ENCODE measurements at places on chromosomes 5 and 9.

- DNase-seq: no peak
These were observed 105.7 kb upstream of the KLF9 start for GRCh38 chr9:70519912-70520724.

DNA sequence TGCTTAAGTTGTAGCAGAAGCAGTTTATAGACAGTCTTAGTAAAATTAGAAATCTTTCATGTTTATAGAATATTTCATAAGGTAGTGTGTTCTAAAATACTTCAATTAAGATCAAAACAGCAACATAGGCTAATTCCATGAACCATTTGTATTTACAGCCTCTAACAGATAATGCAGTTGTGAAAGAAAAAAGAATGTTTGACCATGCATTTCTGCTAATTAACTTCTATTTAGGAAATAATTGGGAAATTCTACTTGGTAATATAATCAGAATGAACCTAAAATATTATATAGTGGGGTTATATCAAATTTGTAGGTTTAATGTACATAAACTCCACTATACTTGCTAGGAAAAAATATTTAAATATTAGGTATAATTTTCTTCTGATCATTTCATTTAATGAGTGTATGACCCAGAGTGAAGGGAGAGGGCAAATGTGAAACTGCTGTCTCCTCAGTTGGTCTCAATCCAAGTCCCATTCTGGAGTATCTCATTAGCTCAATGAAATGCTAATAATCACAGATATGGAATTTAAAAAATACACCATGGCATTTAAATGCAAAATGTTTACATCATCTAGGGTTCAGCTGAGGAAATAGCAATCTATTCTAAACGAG, 34.9 kb downstream of the ALDH1A1 start:
- no peak for DNase-seq

DNA sequence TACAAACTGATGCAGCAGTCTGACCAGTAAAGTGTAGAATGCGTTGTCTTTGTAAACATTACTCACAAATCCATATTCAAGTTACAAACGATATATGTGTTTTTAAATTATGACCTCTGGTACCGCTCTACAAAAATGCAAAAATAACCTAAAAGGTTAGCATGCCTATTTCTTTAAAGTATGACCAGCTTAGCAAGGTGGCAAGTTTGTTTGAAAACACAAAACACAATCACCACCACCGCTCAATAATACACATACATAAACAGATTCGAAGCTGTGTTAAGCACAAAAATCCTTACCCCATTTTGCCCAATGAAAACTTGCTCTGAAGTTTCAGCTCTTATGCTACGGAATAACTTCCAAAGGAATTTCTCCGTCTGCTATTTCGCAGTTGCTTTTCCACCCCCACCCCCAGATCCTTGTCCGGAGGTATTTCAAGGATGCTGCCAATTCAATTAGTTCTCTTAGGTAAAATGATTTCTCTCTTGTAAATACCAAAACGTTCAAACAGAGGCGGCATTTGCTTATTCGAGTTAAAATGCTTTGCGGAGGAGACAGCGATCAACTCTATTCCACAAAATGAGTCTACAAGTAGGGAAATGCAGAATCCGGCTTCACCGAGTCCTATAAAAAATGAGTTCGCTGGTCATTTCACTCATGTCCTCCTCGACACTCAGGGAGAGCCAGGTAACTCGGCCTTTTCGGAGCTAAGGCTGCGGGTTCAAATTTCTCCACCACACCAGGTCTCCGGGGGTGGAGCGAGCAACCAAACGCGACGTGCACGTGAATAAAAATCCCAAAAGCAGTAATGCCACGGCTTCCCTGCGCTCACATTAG, 1.2 kb downstream of the HOMER1 start:
- no peak for DNase-seq

- DNase-seq: no peak
These were observed 7.7 kb upstream of the TRAF1 start for GRCh38 chr9:120934281-120934680.

GRCh38 chr5:98713027-98713426, 60.4 kb upstream of the RGMB start:
- DNase-seq: peak; percentile 13

GRCh38 chr5:172567843-172568242, 73.2 kb upstream of the NEURL1B start:
- no peak for DNase-seq

GRCh38 chr5:181149355-181149754, 2.0 kb downstream of the OR2V2 start:
- no peak for DNase-seq

DNA sequence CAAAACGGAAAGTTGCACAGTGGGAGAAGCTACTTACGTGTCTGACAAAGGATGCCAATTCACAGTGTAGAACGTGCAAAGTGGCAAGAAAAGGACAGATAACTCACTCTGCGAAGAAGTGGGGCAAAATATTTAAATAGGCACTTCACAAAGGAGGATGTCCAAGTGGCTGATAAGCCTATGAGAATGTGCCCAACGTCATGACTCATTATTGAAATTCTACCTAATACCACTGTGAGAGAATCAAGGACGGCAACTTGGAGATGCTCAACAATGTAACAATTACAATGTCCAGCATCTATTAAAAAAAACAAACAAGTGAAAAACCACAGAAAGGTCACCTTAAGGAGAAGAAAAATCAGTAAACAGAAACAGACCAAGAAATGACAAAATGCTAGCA, 59.0 kb downstream of the NACC2 start:
- no peak for DNase-seq

- no peak for DNase-seq
These were observed 31.6 kb downstream of the TAF11L14 start for GRCh38 chr5:17665836-17666235.

- no peak for DNase-seq
These were observed 19.7 kb upstream of the RAPGEF6 start for GRCh38 chr5:131654776-131655175.

GRCh38 chr9:75548871-75549270, 341.6 kb upstream of the PCSK5 start:
- no peak for DNase-seq

GRCh38 chr5:52770287-52770939, 17.3 kb upstream of the ITGA1 start:
- DNase-seq: no peak

GRCh38 chr5:59293700-59294099, 599.8 kb downstream of the PDE4D start:
- no peak for DNase-seq

GRCh38 chr9:121185178-121185745, 16.4 kb downstream of the RAB14 start:
- DNase-seq: no peak

DNA sequence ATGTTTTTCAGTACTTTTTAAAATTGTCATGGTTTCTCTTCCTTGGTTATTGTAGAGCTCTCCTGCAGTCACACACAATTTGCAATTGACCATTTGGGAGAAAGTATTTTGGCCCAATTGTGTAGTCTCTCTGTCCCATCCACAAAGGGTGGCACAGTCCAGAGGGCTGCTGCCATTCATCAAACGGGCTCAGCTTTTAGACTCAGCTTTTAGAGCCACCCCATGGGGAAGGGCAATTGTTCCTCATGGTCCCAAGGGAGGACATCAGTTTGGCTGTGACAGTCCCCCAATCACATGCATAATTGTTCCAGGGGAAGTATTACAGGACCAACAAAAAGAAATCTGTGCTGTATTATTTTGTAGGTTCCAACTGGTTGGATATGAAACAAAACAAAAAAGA, 207.6 kb downstream of the ZNF462 start:
- DNase-seq: no peak

DNA sequence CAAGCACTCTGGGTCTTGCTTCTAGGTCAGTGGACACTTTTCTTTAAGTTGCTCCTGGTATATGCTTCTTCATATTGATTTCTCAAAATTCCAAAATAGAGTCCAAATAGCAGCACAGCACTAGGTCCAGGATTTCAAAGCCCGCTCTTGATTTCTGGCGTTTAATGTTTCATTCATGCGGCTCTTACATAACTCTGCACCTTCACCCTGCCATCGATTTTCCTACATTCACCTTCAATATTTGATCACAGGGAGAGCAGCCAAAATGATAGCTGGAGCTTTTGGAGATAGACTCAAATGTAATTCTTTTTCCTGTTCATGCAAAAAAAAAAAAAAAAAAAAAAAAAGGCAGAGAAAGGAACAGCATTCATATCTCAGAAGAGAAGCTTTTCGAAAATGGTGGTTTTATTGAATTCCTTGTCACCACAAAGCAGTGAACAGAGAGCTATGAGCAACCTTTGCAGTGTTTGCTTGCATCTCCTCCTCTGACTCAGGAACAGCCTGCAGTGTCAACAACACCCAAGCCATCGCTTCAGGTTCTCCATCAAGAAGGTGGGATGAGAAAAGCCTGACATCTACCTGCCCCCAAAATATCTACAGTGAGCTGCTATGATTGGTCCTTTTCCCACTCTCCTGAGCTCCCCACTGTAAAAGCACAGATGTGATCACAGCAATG, 97.8 kb downstream of the MED10 start:
- DNase-seq: no peak

GRCh38 chr5:177524539-177524900, 7.8 kb upstream of the DDX41 start:
- DNase-seq: no peak

Measured in fibroblast of the conjunctiva (primary cell).